ENCODE measurements at places on chromosomes 1 and 21. TPM values are rescaled to one million over a fixed set of nuclear protein-coding genes. Genes with fewer than 3 reads are reported as not detected.

- no peak overlapping the region for H3K27ac ChIP-seq
- DNase-seq = no peak
- peaks cover 5% of the 10 kb centered on the region for H3K4me1 ChIP-seq
- no peaks in the 10 kb centered on the region for H3K27me3 ChIP-seq
- H3K36me3 ChIP-seq = no peaks in the 10 kb centered on the region
- no peak overlapping the region for H3K4me3 ChIP-seq
Measured at GRCh38 chr1:74478979-74479378, 33.4 kb downstream of the LRRC53 start.

DNA sequence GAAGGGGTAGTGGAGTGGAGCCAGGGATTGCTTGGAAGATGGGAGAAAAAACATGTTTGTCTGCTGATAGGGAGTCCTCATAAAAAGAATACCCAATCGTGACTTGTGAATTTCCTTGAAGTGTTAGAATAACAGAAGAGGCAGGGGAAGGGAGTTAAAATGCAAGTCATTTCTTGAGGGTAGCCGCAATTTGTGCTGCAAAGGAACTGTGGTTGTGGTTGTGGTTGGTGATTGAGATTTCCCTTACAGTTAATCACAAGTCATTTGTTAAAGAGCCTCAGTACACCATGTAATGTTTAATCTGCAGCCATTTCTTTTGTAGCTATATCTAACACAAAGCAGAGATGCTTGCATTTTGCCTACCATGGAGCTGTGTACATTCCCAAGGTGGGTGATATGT is 38.5 kb upstream of the EGLN1 start:
- DNase-seq = no peak
- H3K27me3 ChIP-seq = no peaks in the 10 kb centered on the region
- no peaks in the 10 kb centered on the region for H3K36me3 ChIP-seq
- no peaks in the 10 kb centered on the region for H3K4me1 ChIP-seq
- no peak overlapping the region for H3K4me3 ChIP-seq
- H3K27ac ChIP-seq = no peak overlapping the region

- peaks cover 84% of the 10 kb centered on the region for H3K36me3 ChIP-seq
- H3K4me3 ChIP-seq = no peak overlapping the region
- H3K27me3 ChIP-seq = no peaks in the 10 kb centered on the region
- DNase-seq = no peak
Measured at GRCh38 chr21:43027846-43028731, 47.5 kb downstream of the CBS start.

DNA sequence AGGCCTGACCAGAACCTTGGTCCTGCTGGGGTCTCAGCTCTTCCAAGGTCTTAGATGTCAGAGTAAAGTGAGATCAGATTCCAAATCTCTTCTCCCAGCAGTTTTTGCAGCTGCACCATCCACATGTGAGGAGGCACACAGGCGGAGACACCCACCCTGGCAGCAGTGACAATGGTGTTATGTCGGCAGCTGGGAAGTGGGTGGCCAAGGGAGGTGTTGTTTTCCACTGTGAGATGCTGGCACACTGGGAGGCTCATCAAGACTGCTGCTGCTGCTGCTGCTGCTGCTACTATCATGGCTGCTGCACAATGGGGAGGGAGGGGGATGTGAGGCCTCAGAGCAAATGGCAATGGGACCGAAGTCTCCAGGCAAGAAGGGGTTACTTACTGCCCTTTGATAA is 23.6 kb downstream of the CAMK2N1 start:
- DNase-seq = no peak
- no peaks in the 10 kb centered on the region for H3K4me1 ChIP-seq
- no peaks in the 10 kb centered on the region for H3K36me3 ChIP-seq
- H3K27me3 ChIP-seq = peaks cover 67% of the 10 kb centered on the region
- H3K4me3 ChIP-seq = no peak overlapping the region

DNA sequence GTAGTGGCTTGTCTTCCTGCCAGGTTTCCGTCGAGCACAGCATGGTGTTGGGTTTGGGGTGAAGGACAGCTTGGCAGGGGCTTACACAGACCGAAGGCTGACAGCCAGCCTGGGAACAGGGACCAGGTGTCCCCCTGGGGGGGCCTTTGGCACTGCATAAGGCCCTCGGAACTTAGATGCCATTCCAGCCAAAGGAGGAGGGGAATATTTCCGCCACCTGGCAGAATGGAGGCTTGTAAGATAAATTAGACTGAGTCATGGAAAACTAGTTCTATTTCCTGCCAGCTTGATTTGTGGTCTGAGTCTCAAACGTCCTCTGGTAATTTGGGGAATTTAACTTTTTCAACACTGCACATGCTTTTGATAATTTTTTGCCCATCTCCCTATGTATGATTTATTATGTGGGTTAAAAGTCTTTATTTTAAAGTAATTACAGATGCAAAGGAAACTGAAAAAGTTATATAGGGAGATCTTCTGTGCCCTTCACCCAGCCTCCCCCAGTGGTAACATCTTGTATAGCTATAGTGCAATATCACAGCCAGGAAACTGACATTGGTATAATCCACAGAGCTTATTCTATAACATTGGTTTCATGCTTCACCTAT is 11.5 kb upstream of the TMEM51 start:
- H3K36me3 ChIP-seq = no peaks in the 10 kb centered on the region
- no peaks in the 10 kb centered on the region for H3K27me3 ChIP-seq
- no peak overlapping the region for H3K27ac ChIP-seq
- peaks cover 9% of the 10 kb centered on the region for H3K4me1 ChIP-seq
- DNase-seq = peak; percentile 50

DNA sequence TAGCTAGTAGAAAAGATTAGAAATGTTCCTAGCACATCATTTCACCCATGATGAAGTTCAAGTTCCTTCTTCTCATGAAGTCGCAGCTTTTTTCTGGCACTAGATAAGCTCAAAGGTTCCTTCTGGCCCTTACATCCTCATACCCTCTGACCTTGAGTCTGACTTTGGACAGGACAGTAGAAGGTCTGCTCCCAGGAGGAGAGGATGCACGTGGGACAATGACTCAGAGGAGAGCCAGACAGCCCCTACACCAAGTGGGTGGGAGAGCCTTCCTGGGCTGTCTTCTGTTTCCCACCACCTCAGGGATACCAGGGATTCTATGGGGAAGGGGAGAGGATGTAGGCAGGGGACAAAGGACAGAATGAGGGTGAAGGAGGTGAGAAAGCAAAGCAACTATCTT is 86.0 kb downstream of the HHIPL2 start:
- no peak overlapping the region for H3K4me3 ChIP-seq
- no peaks in the 10 kb centered on the region for H3K36me3 ChIP-seq
- DNase-seq = no peak
- H3K4me1 ChIP-seq = peaks cover 12% of the 10 kb centered on the region

GRCh38 chr1:114510274-114511031 is 550 bp downstream of the TRIM33 start:
- H3K36me3 ChIP-seq = no peaks in the 10 kb centered on the region
- H3K4me3 ChIP-seq = peak overlapping the region; percentile 97
- H3K4me1 ChIP-seq = peaks cover 57% of the 10 kb centered on the region
- peak; percentile 37 for DNase-seq

DNA sequence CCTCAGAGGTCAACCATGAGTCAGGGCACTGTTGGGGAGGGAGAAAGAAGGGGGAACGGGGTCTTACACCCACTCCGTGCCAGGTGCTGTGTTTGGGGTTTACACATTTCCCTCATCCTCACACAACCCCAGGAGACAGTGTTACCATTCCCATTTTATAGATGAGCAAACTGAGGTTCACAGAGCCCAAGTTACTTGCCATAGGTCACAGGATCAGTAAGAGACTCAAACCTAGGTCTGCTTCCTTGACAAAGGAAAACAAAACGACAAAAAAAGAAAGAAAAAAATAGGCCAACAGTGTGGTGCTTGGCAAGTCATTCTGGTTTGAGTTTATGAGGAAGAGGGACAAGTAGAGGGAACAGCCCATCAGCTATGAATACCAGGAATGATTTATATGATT is 16.3 kb upstream of the CDCP2 start:
- peaks cover 7% of the 10 kb centered on the region for H3K27me3 ChIP-seq
- H3K4me1 ChIP-seq = no peaks in the 10 kb centered on the region
- no peaks in the 10 kb centered on the region for H3K36me3 ChIP-seq
- H3K4me3 ChIP-seq = no peak overlapping the region
- no peak overlapping the region for H3K27ac ChIP-seq

DNA sequence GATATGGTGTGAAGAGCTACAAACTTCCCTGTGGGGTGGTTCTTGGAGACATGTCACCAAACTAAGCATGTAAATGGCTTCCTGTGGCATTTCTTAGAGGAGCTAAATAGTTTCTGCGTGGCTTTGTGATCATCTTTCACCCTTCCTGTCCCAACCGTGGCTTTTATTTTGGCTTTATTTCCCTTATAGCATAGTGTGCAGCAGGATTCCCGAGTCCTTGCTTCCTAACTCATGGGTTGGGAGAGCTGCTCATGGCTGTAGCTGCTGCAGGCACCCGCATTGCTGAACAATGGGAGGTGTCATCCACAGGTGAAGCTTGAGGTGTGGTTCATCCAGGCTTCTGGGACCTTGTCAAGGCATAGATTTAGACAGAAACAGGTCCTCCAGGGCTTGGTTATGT is 192.0 kb downstream of the SDCCAG8 start:
- no peaks in the 10 kb centered on the region for H3K36me3 ChIP-seq
- no peak for DNase-seq
- no peak overlapping the region for H3K4me3 ChIP-seq
- H3K27me3 ChIP-seq = no peaks in the 10 kb centered on the region
- peak overlapping the region; percentile 34 for H3K27ac ChIP-seq

- H3K36me3 ChIP-seq = peaks cover 56% of the 10 kb centered on the region
- peak overlapping the region; percentile 80 for H3K4me3 ChIP-seq
- H3K27ac ChIP-seq = peak overlapping the region; percentile 91
Measured at GRCh38 chr1:161166669-161167548, 683 bp downstream of the PPOX start.

PTPRU gene
- total RNA-seq = 15.3 TPM

KCNK2 gene
- total RNA-seq = 0.08 TPM

VANGL2 gene
- total RNA-seq = 2.1 TPM

NOTCH2 gene
- total RNA-seq = 16.1 TPM

CLDN14 gene
- not detected for total RNA-seq

SLC2A5 gene
- 4.2 TPM for total RNA-seq
